ENCODE measurements at places on chromosomes 2 and 18. TPM values are rescaled to one million over a fixed set of nuclear protein-coding genes. Genes with fewer than 3 reads are reported as not detected.

Gene FBLN7
- total RNA-seq = 1.2 TPM

Gene CMPK2
- total RNA-seq = 15.6 TPM

Gene STK17B
- 33.5 TPM for total RNA-seq

Gene UGT1A9
- total RNA-seq = 0.48 TPM

Gene ALLC
- 0.48 TPM for total RNA-seq

Gene MAP4K4
- 79.7 TPM for total RNA-seq

Gene KYNU
- total RNA-seq = 4.3 TPM

Data from umbilical cord (tissue), 2 donors.